ENCODE measurements at places on chromosomes 2 and 18.

DNA sequence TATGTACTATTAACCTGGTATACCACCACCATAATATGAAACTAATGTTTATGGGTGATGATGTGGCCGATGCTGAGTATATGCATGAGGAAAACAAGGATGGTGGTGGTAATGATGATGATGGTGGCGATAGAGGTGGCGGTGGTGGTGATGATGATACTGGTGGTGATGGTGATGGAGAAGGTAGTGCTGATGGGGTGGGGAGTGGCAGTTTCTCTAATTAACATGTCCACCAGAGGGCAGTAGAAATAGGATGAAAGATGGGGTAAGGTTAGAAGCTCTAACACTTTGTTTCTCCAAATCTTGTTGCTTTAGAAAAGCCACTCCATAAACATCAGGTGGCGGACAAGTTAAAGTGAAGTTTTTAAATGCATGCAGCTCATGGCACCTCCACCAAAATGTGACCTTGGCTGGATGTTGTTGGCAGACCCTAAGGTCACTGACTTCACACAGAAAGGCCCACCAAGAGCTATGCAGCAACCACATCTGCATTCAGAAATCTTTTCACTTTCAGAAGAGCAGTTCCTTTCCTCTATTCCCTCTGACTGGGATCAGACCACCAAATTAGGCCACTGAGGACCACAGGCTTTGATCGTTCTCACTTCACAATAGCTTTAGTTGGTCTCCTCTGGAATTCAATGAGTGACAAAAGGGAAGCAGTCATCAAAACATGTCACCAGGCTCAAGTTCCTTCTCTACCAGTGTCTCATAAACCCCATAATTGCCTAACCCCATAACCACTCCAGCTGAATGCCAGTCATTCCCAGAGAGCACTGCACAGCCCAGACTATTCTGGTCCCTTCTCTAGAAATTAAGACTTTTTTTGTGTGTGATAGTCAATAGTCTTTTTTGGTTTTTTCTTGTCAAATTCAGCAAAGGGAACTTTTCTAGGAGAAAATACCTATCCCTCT is 7.5 kb upstream of the BCL11A start:
- DNase-seq, result peak; percentile 22

- no peak for DNase-seq
Observed at GRCh38 chr2:26580751-26581150, 60.4 kb downstream of the CIB4 start.

- no peak for DNase-seq
Observed at GRCh38 chr18:59954755-59955156, 55.0 kb downstream of the PMAIP1 start.

DNA sequence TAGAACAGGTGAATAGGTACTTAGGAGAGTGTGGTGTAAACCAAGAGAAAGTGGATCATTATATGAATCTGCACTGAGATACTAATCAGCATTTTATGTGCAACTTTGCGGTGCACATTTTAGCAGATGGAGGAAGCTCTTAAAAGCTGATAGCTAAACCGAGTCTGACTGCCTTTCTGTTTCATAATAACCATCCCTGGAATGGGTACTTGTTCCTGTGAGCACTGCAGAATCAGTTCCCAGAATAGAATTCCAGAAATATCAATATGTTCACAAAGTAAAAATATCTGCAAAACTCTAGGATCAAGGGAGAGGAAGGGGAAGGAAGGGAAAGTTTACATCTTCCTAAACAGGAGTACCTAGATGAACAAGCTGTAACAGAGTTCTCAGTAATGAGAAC is 432.2 kb upstream of the HNRNPA3 start:
- DNase-seq, result no peak

DNA sequence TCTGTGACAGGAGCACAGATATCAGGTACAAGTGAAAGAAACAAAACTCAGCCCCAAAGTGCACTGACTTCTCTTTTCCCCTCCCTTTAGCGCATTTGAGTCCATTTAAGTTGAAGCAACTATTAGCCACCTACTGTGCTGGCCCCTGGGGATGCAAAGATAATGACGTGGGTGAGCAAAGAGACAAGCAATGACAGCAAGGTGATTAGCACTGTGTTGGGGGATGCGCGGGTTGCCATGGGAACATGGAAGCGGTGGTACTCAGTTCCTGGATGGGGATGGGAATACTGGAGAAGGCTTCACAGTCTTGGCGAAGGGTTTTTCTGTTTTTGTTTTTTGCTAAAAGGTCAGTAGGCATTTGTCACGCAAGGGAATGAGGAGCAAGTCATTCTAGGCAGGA is 205.8 kb downstream of the LDLRAD4 start:
- no peak for DNase-seq

DNA sequence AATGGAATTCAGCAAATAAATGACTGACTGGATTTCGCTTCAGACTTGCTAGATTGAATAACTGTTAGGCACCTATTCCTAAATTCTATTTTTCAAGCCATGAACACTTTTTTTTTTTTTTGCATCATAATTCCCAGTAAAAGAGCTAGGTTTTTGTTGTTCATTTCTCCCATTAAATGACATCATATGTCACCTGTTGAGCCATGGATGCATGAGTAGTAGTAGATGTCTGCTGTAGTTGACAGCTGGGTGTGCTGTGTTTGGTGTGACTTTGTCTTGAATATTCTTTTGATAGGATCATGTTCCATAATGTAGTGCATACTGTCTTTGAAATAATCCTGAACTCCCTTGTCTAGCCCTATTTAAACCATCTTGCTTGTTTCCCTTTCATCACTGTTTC is 115.2 kb downstream of the RAB3GAP1 start:
- DNase-seq, result no peak

- no peak for DNase-seq
Observed at GRCh38 chr2:240453461-240454105, 18.1 kb downstream of the GPC1 start.

DNA sequence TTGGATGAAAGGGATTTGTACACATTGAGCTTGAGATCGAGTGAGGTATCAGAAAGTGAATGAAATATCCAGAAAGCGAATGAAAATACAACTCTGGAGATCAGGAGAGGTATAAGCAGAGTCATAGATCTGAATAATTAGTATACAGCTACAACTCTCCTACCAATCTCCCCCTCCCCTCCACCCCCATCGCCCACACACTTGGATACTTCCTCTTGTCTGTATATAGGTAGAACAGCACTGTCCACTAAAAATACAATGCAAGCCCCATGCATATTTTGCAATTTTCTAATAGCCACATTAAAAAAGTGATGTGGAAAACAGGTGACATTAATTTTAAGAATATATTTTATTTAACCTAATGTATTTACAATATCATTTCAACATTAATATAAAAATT is 23.7 kb upstream of the WIPF1 start:
- no peak for DNase-seq

GRCh38 chr18:60018618-60019462 is 119.0 kb downstream of the PMAIP1 start:
- DNase-seq, result no peak

DNA sequence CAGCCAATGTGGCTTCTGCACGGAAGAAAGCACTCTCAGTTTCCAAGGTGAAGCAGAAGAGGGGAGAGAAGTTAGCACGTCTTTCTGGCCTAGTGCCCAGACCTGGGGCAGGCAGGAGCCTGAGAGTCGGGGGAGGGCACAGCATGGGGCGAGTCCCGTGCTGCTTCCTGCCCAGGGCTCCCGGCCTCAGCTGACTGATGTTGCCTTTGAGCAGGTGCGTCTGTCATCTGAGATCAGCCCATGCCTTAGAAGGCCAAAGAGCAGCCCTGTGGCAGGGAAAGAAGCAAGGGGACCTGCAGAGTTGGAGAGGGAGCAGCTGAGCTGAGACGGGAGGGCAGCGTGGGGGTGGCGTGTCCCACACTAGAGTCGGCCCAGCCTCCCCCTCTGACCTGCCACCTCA is 3.3 kb downstream of the KCNIP3 start:
- DNase-seq, result no peak

DNA sequence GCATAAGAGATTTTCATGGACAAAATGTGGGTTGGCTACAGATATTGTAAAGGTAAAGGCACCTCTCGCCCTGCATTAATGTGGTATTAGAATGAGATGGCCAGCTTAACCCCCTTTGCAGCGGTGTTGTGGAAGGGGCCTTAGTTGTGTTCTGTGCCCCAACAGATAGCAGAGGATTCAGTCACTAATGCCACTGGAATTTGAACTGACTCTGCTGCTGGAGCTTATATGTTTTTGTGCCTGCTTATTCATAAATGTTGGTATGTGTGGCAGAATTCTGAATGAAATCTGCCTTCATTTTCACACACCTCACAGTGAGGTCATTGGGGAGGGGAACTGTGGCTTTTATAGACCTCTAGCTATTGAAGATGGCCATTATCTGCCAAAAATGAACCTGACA is 90.7 kb upstream of the ITGA6 start:
- DNase-seq, result no peak

DNA sequence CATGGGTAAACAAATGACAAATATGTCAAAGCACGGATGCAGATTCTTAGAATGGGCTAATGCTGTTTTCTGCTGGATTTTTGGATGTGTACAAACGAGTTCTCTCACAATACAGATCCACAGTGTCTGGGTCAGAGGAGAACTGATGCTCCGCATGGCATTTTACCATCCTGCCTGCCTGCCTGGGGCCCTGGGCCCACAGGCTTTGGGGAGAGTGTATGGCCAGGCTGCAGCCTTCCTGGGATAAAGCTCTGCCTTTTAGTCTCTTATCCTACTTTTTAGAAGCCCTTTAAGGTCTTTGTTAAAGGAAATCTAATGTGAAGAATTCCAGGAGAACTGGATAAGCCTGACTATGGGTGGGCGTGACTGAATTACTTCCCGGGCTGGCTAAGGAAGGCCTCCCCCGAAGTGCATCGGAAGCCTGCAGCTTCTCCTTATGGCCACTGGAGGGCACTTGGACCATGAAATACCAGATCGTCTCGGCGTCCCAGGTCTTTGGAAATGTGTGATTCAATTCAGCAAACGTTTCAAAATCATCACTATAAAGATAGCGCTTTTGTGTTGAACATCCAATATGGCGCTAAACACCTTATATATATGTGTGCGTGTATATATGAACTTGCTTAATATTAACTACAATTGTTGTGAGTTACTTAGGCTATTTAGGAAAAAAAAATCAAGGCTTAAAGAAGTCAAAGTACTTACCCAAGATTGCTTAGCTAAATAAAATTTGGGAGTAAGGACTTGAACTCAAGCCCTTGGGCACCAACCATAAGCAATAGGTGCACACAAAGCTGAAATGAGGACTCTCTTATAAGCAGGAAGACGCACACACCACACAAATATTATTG is 15.2 kb upstream of the DNPEP start:
- DNase-seq, result peak; percentile 52

GRCh38 chr2:147311058-147311430 is 533.8 kb upstream of the ACVR2A start:
- DNase-seq, result no peak

GRCh38 chr2:167729911-167730310 is 517.5 kb downstream of the STK39 start:
- no peak for DNase-seq

GRCh38 chr18:9740071-9740470 is 32.0 kb downstream of the RAB31 start:
- DNase-seq, result no peak

DNA sequence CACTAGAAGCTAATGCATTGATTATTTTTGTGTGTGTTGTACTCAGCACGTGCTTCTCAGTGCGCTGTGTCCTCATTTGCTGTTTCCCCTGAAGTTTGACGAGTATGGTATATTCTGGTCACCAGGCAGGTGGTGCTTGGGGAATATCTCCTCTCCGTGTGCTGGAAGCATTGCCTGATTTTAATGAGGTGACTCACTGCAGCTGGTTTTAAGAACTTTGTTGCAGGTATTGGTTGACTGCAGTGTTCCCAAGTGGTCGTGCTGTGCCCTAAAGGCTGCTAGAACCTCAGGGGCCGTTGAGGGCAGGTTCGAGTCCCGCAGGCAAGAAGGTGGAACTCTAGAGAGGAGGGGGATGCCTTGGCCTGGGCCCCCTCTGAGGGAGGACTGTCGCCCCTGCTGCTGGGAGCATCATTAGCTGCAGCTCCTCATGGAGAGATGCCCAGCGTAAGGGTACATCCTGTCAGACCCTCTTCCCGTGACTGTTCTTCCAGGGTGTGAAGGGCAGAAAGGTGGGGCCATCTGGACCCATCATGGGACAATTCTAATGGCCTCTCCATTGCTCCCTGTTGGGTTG is 82.6 kb downstream of the AGAP1 start:
- DNase-seq, result no peak

DNA sequence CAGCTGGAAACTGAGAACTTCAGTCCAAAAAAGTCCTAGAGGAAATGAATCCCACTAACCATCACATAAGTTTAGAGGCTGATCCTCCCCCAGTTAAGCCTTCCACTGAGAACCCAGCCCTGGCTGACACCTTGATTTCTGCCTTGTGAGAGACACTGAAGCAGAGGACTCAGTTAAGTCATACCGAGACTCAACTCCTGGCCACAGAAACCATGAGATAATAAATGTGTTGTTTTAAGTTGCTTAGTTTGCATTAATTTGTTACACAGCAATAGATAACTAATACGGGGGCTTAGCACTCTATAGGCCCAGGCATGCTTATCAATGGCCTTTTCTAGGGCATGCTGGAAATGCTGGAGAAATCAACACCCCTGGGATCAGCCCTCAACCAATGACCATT is 3.4 kb upstream of the ADD2 start:
- no peak for DNase-seq

DNA sequence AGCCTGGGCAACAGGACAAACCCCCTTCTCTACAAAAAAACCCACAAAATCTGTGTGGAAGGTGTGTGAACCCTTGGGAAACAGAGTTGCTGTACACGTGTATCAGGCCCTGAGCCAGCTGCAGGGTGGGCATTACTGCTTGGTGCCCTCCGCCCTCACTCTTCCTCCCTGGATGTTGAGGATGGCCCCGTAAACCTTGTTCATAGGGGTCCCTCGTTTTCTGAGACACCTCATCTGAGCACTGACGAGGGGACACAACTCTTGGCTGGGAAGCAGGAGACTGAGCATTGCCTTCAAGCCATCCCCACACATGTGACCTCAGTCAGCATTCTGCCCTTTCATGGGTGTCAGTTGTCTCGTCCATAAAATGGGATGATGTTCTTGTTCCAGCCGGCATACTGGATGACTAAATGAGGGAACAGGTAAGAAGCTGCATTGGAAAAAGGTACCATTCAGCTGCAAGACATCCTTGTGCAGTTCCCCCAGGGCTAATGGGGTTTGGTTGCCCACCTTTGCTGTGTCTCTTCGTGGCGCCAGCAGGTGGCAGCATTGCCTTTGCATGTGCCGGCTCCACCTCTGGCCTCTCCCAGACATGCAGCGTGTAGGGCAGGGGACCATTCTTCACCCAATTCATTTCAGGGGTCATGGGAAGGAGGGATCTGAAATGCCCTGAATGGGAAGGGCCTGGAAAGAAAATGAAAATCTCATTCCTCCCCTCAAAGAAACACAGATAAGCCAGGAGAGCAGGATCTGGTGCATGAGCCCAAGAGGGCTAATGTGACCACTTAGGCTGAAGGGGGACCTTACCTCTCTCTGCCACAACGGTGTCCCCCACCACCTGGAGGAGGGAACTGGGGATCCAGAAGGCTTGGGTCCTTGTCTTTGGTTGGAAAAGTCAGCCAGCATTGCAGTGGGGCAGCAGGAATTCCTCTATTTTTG is 36.4 kb upstream of the HAAO start:
- DNase-seq, result peak; percentile 67
